HCT116 (cell line): ENCODE measurements at places on chromosomes 7 and 10.

DNA sequence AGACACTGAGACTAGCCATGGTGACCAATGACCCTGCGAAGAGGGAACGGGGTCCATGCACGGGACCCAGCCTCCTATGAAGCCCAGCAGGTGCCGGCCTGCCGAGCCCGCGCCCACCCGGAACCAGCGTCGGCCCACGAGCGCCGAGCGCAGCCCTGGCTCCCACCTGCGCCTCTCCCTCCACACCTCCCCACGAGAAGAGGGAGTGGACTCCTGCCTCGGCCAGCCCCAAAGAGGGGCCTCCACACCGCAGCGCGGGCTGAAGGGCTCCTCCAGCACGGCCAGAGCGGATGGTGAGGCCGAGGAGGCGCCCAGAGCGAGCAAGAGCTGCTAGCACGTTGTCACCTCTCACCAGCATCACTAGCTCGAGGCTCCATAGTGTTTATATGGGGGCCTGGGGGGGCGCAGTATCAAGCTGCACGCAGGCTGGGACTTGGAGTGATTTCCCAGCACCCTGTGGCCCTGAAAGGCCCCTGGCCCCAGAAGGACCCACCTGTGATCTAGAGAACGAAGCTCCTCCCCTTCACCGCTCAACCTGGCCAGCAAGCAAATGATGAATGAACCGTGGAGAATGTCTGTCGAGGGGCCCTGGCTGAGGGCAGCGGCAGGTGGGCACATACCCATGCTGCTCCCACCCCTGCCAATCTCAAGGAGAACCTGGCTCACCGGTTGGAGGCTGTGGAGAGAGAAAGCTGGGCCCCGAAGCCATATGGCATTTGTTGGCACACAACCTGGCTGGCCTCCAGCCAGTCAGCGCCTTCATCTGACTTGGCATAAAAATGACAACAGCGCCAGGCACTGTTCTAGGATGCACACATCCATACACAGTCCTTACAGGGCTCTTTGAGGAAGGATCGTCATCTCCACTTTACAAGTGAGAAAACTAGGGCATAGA, 30.7 kb downstream of the GHRHR start:
- no peak for DNase-seq

GRCh38 chr7:82623812-82624211, 180.2 kb upstream of the CACNA2D1 start:
- no peak for DNase-seq

- no peak for DNase-seq
Observed at GRCh38 chr7:16921644-16922257, 40.0 kb upstream of the AGR3 start.

- DNase-seq: no peak
Observed at GRCh38 chr10:48598243-48598935, 6.5 kb downstream of the ARHGAP22 start.

- no peak for DNase-seq
Observed at GRCh38 chr7:134831862-134832261, 52.4 kb downstream of the CALD1 start.

DNA sequence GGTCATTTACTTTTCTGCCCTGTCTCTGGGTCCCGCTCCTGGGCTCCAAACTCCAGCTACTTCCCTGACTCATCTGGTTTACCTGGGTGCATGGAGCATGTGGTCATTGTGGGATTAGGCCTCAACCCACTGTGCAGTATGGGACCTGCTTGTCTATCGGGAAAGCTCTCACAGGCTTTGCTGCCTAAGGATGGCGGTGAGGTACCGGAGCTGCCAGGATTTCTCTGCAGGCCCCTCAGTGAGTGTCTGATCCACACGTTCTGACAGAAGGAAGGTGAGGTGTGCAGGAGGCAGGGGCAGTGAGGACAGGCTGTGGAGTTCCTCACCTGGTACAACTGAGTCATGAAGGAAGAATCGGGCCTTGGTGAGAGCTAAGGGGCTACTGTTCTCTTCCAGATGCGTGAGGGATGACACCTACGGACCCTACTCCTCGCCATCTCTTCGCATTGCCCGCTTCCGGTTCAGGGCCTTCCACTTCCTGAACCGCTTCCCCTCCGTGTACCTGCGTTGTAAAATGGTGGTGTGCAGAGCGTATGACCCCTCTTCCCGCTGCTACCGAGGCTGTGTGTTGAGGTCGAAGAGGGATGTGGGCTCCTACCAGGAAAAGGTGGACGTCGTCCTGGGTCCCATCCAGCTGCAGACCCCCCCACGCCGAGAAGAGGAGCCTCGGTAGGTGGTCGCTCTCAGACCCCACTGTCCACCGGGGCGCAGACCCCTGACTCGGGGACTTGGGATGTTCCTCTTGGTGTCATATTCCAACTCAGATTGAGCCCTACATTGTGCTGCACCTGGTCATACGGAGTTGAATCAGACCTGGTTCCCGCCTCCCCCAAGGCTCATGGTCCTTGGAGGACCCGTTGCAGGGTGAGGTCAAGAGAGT, 56.7 kb downstream of the C10orf120 start:
- DNase-seq: no peak
